Inflammatory macrophage treated with lipopolysaccharide for 4 hours (primary cell): ENCODE measurements at places on chromosomes 2 and 18.
A peak's percentile ranks its signal among the peaks of the same experiment; 100 is the strongest.

GRCh38 chr2:238726670-238727584 is 121.0 kb upstream of the TWIST2 start:
- no peak for DNase-seq

GRCh38 chr2:222797871-222798270 is 63.0 kb upstream of the ACSL3 start:
- peak; percentile 96 for DNase-seq

GRCh38 chr18:13409997-13410396 is 191.4 kb downstream of the LDLRAD4 start:
- DNase-seq = no peak

GRCh38 chr2:166375195-166375735 is 479 bp downstream of the SCN9A start:
- no peak for DNase-seq

DNA sequence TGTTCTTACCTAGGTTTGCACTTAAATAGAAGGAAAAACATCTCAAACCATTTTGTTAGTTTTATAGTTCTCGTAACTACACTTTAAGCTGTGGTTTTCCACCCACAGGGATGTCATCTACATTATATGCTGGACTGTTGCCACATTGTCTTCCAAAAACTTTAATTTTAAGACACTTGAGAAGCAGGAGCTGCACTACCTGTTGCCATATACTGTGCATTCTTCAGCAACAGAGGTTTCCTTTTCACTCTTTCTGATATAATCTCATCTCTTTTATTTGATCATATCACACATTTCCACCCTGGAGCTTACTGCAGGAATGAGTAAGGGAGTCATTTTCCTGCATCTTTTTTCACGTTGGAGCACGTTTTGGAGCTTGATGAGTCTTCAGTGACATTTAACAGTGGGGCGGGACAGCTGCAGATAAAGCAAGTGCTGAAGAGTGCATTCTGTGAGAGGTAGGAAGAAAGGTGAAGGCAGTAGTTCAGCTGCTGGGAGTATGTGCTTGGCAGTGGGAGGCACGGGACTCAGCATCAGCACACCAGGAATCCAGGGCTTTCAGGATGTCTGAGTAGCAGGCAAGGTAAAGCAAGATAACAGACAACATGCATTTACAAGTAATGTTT is 3.8 kb downstream of the LIMS1 start:
- no peak for DNase-seq

DNA sequence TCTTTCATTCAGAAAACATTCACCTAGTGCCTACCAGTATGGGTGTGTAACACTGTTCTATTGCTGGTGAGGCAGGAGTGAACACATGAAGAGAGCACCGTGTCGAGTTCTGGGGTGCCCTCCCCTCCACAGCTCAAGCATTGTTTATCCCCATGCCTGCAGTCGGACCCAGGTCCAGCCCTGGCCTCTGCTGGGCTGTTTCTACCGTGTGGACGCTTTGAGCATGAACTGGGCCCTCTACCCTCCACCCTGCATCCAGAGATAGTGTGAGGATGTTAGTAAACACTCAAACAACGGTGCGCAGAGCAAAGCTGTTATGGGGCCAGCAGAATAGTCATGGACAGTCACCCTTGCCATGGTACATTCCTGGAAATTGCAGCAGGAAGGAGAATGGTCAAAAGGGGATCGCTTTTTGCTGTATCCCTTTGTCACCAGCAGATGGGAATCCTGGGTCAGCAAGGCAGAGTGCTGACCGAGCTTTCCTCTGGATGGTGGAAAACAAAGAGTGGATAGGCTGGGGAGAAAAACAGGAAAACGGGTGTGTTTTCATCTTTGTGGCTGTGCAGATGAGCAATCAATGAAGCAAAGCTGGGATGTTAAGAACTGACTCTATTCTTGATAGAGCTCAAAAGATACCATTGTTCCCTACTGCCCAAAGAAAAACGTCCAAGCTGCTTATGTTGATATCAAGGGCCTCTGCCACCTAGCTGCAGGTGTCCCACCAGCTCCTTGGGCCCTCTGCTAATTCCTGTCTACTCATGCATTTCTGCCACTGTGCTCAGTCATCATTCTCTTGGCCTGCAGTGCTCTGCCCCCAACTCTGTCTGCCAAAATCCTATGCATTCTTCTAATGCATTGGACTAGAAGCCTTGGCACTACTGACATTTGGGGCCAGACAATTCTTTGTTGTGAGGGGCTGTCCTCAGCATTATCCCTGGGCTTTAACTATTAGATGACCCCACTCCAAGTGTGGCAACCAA is 38.7 kb downstream of the REEP1 start:
- no peak for DNase-seq

GRCh38 chr2:31886700-31887099 is 124.1 kb downstream of the MEMO1 start:
- no peak for DNase-seq

DNA sequence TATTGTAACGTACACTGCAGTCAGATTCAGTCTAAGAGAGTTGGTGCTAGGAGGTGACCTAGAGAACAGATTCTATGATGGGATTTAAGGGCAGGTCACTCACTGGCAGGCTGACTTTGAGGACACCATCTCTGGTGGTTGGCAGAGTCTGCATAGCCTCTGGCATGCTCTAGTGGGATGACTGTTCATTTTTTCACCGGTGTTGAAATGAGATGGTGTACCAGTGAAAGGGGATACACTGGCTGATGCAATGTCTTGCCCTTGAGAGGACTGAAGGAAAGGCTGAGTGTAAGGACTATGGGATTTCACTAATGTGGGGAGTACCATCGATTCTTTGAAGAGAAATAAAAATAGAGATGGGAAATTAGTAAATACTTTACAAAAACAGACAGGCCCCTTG is 186.9 kb upstream of the PIEZO2 start:
- DNase-seq = no peak

DNA sequence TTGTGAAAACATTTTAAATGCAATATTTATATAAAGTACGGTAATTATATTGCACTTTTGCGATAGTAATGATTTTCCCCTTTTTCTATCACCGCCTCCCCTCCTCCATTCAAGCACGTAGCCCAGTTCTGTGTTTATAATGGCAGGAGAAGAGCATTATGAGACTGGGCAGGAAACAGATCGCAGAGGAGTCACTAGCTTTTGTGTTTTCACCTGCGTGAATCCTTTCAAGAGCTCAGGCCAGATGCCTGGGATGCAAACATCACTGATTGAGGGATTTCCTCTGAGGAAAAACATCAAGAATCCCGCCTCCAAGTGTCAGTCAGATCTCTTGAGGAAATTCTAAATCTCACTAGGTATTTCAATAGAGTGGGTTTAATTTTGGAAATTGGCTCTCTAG is 178.4 kb upstream of the FN1 start:
- no peak for DNase-seq

DNA sequence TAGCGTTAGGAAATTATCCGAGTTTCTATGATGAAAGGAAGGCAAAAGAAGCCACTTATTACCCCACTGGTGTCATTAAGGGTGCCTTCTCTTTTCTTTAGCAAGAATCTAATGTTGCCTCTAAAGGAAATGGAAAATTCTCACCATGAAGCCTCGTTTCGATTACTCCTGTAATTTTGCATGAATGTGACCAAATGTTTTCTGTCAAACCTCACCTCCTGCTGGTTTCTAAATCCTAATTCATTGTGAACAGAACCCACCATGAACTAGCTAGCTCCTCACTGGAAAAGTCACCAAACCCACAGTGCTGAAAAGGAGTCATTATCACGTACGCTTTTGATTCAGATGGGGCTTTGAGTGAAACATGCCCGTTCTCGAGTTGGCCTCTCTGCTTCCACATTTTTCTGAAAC is 119.9 kb downstream of the COPS8 start:
- no peak for DNase-seq

DNA sequence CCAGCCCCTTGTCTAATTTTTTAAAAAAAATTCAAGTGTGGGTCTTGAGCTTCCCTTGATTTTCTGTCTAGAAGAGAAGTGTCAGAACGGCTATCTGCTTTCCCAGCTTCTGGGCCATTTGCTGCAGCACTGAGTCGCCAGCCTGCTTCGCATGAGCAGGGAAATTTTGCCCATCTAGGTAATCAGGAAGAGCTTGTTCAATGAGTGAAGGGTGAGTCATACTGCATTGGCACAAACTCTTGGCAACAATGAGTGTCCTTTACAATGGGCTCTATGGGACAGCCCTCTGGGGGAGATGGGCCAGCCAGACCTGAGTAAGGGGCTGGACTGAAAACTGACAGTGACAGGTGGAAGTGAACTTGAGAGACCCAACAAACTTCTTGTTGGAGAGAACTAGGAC is 2.4 kb upstream of the RNF144A start:
- no peak for DNase-seq

GRCh38 chr2:223815186-223815883 is 22.0 kb downstream of the AP1S3 start:
- DNase-seq = peak; percentile 7

DNA sequence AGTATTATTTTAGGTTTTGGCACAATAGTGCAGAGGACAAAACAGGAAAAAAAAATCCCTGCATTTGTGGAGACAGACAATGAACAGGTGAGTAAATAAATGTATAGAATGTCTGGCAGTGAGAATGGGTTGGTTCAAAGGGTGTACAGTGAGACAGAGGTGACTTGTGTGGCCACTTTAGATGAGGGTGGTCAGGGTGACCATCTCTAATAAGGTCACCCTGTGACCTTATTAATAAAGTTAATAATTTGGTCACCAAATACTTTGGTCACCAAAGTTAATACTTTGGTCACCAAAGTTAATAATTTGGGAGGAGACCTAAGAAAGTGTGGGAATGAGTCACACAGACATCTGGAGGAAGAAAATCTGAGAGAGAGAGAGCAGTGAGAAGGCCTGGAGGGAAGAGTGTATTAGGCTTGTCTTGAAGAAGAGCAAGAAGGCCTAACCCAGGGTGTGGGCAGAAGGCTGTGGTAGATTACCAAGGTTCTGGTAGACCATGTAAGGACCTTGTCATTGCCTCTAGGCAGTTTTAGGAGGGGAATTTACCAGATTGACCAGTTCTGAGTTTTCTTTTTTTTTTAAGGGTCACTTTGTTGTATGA is 1368.4 kb upstream of the CELF4 start:
- DNase-seq = no peak

- DNase-seq = no peak
Measured at GRCh38 chr2:10232096-10232815, 70.4 kb upstream of the HPCAL1 start.

GRCh38 chr2:196551014-196551413 is 88.5 kb upstream of the CCDC150 start:
- no peak for DNase-seq

GRCh38 chr18:55290898-55291297 is 297.1 kb downstream of the TCF4 start:
- no peak for DNase-seq

DNA sequence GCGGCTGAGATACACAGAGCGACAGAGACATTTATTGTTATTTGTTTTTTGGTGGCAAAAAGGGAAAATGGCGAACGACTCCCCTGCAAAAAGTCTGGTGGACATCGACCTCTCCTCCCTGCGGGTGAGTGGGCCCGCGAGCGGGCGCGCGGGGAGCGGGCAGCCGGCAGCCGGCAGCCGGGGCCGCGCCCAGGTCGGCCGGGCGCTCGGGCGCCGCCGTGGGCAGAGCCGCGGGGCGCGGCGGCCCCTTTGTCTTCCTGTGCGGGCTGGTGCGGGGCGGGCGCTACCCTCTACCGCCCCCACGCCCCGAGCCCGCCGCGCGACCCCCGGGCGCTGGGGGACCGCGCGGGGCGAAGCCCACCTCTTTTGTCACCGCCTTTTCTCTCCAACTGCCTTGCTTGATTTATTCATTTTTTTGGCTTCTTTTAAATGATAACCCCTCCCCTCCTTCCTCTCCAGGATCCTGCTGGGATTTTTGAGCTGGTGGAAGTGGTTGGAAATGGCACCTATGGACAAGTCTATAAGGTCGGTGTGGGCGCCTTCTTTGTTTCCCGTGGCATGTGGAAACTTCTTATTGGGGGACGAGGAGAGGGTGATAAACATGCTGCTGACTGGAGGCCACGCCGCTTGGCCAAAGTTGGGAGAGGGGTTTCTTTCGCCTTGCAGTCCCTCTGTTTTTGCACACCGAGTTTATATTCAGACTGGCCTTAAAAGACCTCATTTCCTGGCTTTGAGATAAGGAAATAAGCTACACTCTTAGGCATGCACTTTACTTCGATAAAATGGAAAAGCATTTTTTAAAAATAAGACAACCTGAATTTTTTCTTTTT is 722 bp downstream of the MAP4K4 start:
- peak; percentile 27 for DNase-seq

GRCh38 chr18:58967751-58968254 is 103.1 kb downstream of the ZNF532 start:
- no peak for DNase-seq

DNA sequence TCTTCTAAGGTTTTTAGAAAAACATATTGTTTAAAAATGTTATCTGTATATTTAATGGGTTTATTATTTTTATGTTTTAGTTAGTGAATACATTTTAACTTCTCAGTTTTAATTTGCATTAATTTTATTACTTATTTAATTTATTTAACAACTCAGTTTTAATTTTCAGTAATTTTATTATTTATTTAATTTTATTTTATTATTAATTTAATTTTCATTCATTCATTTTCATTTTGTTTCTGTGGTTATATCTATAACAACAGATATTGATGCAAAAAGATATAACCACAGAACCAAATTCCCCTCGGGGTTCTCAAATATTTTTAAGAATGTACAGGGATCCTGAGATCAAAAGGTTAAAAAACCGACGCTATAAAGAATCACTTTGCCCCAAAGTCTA is 23.0 kb downstream of the FAM237A start:
- no peak for DNase-seq

- DNase-seq = no peak
Measured at GRCh38 chr2:196915507-196916189, 10.9 kb downstream of the PGAP1 start.

DNA sequence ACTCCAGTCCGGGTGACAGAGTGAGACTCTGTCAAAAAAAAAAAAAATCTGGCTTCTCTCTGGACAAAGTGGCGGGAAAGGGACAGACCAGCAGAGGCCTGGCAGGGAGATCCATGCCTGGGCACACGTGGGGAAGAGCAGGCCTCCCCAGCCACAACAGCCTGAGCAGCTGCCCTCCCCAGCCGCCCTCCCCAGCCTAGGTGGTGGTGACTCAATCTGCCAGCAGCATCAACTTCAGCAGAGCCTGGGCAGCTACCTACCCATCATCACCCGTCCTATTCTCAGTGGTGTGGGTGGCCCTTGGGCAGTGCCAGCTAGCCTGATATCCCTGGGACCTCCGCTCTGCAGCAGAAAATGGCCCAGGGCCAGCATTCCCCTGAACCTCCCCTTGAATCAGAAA is 612.4 kb downstream of the FBXO15 start:
- no peak for DNase-seq

DNA sequence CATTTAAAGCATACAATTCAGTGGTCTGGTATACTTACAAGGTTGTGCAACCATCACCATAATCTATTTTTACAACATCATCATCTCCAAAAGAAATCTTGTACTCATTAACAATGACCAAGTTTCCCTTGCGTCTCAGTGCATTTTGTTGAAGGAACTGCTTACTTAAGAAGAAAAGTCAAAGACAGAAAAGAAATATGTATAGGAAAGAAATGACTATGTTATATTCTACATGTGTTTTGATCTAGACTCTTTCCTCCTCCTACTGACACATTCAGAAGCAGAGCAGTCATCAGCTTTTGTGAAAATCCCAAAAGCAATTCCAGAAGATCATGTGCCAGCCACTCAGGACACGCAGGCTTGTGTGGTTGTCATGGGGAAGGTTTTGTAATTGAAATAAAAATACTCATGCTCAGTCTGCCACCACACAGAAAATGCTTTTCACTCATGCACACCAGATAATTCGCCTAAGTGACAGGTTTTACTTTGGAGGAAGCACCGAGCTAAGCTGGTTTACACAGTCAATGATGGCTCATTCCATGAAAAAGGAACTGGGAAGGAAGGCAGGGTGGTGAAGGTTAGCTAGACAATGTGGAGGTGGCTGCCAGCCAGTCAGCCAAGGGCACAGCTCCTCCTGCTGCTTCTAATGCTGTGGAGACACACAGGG is 158.5 kb upstream of the REV1 start:
- peak; percentile 31 for DNase-seq
